ENCODE measurements at places on chromosomes 4 and X. TPM values are rescaled to one million over a fixed set of nuclear protein-coding genes. Genes with fewer than 3 reads are reported as not detected.

The BST1 gene
- total RNA-seq = 4.7 TPM

The POF1B gene
- total RNA-seq = 0.45 TPM

The VCX2 gene
- not detected for total RNA-seq

The HS3ST1 gene
- 12.5 TPM for total RNA-seq

The SPANXA2 gene
- total RNA-seq = not detected

The FHDC1 gene
- total RNA-seq = 1.5 TPM

The SPIN2B gene
- total RNA-seq = 9.9 TPM

The FAT1 gene
- 244 TPM for total RNA-seq

The RS1 gene
- total RNA-seq = not detected

The RAB41 gene
- total RNA-seq = not detected

The DOCK11 gene
- 103 TPM for total RNA-seq

The MAGEA4 gene
- total RNA-seq = not detected

The CLIC2 gene
- total RNA-seq = 17.1 TPM

The SLIT2 gene
- total RNA-seq = 82.3 TPM

The MAGEA8 gene
- not detected for total RNA-seq

The ZBED1 gene
- 38.0 TPM for total RNA-seq

The DUSP21 gene
- total RNA-seq = not detected

The ASB9 gene
- 3.9 TPM for total RNA-seq
